ENCODE measurements at places on chromosomes 6 and 20.

GRCh38 chr20:58810116-58810878 is 40.4 kb downstream of the GNAS-AS1 start:
- DNase-seq: no peak

DNA sequence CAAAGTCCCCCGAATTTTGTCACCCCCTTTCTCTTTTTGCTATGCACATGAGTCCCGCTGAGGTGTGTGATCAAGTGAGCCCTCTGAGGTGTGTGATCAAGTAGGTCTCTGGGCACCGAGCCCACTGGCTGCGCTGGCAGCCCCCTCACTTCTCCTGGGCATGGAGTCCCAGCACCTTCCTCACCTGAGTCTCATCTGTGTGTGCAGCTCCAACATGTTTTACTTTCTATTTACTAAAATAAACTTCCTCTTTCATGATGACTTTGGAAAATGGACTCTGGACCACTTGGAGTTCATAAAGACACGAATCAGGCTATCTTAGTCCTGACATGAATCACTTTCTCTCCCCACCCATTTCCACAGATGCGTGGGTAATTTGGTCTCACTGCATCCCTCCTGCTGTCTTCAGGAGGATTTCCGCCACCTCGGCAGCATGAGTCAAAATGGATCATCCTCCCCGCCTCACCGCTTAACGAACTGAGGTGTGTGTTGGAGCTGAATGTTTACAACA is 39.8 kb downstream of the PRDM1 start:
- no peak for DNase-seq

- DNase-seq: no peak
These were observed 14.7 kb downstream of the SIGLEC1 start for GRCh38 chr20:3697588-3698305.

DNA sequence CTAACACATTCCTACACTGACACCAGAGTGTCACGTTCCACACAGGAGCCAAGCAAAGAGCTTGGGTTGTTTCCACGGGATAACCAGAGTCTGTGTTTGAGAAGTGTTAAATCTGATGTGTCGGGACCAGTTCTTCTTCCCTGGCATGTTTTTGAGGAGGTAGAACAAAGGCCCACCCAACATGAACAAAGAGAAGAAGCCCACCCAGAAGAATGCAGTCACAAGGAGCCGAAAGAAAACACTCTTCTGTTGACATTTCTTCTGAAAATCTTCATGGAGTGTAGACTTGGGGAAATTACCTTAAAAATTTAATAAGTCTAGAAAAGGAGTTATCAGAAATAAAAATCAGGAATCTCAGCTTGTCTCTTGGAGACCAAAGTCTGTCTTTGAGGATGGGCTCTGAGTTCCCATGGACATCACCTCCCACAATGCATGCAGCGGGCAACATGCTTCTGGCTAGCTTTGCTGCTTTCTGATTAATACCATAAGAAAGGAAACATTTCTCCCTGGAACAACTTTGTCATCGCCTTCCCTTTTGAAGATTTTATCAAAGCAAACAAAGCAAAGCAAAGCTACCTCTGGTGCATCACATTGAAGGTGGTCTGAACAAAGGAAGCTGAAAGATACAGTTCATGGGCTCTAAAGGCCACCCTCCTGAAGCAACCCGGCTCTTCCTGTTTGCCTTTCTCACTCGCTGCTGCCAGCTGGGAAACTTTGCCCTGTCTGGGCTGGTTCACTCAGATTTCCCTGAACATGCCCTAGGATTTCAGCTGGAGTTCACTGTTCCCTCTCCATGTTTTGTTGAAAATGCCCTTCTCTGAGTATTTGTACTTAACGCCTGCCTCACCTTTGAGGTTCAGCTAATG is 448.1 kb downstream of the KIF16B start:
- no peak for DNase-seq

DNA sequence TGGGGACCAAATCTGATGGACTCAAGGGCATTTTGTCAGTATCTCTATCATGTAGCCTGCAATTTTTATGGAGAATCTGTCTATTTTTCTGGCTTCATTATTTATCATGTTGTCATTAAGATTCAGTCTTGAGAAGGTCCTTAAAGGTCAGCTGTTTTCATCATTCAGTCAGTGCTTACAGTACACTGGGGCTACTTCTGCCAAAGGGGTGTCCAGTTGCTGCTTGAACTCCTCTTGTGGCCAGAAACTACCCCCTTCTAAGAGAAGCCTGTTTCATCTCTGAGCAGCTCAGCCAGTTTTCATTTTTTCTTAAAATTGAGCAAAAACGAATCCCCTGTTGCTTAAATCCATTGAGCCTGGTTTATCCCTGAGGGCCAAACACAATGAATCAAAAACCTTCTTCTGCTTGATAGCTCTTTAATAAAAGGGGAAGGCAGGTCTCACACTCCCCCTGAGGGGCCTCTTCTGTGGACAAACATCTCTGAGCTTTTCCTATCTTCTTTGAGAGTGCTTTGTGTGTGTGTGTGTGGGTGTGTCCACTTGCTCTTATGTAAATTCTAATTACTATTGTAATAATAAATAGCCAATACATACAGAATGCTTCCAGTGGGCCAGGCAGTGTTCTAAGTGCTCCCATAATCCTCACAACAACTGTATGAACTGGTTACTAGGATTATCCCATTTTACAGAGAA is 172.2 kb downstream of the PLCB1 start:
- DNase-seq: no peak

DNA sequence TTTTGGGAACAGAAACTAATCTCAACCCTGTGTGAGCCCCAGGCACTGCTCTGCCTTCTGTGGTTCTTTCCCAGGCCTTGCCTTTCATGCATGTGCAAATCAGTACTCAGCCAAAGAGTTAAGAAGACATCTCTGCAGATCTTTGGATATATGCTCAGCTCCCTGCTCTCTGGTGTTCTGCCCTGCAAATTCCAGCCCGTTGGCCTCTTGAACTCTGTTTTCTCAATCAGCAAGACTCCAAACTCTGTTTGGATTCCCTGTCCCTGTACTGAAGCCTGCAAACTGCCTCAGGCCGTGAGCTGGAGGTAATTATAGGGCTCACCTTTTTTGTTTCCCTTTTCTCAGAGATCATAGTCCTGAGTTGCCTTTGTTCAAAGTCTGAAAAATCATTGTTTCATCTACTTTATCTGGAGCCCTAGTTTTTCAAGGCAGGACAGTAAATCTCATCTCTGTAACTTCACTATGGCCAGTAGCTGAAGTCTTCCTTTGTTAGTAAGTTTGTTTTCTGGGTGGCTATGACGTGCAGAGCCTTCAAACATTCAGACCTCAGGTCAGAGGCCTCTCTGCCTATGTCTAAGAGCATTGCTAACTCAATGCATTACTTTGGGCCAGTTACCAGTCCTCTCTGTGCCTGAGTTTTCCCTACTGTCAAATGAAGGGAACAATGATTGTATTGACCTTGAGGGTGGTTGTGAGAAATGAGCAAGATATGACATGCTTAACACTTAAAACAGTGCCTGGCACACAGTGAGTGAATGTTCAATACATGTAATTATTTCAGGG is 15.9 kb upstream of the MDFI start:
- DNase-seq: no peak

DNA sequence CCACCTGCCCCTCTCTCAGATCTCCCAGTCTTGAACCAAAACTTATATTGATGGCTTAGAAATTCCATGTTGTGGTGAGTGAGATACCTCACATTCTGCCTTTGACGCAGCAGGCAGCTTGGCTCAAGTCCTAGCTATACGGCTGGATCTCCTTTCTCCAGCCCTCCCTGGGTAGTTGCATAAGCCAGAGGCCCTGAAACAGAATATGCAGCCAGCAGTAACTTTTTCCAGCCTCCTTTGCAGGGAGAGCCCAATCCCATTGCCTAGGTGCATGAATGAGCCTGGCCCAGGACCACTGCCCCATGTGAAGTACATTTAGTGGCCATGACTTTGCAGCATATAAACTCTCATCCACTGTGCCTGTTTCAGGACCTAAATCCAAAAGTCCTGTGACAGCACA is 202.2 kb upstream of the CDYL start:
- no peak for DNase-seq

DNA sequence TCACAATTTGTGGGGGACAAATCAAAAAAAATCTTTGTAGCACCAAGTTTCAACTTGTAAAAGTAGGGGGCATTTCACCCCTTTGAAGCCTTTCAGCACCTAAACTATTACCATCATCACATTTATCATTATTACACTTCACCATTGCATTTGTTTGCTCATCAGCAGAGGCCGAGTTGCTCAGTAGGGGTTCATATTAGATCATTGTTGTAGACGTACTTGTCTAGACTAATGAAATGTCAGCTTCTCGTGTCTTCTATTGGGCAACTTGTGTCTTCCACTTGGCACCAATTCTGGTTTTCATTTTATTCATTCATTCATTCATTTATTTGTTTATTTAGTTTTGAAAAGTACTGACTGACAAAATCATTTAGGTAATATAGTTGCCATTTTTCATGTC is 338.3 kb upstream of the KCNQ5 start:
- DNase-seq: no peak

DNA sequence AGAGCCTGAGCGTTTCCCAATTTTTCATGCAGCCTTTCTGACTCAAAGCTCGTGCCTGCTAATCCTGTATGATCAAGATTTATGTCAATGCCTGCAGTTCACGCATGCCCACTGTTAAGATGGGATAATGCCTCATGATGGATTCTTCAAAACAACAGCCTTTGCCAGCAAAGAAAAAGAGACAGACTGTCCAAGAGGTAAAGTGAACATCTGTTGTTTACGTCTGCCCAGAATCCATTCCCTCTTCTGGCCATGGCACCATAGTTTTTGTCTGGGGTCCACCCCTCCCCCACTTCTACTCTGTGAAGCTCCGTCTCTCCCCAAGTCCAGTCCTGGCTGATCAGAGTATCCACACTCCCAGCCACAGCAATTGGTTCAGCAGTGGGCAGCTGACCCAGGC is 91.9 kb upstream of the EYA2 start:
- DNase-seq: no peak

Measured in hematopoietic multipotent progenitor cell treated with erythropoietin and hydrocortisone succinate and interleukin-3 and kit ligand, for 17 days (in vitro differentiated cells).